Neural progenitor cell (in vitro differentiated cells): ENCODE measurements at places on chromosomes 3 and 15. TPM values are rescaled to one million over a fixed set of nuclear protein-coding genes. Genes with fewer than 3 reads are reported as not detected.

DNA sequence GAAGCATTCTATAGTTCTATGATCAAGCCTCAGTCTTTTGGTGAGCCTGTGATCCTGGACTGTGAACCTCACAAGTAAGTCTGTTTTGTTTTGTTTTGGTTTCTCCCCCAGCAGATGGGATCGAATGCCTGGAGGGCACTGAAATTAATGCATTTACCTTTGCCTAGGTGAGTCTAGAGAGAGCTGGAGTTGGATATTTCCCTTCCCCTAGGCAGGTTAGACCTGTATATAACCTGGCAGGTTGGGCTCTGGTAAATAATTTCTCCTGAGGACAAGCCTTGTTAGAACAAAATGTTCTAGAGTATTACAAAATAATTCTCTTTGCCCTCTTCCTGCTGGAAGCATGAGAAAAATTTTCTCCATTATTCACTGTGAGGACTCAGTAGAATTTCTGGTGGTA is 211.9 kb downstream of the TPRG1 start:
- no peak overlapping the region for H3K4me3 ChIP-seq
- no peak overlapping the region for H3K27ac ChIP-seq
- H3K4me1 ChIP-seq: no peaks in the 10 kb centered on the region

DNA sequence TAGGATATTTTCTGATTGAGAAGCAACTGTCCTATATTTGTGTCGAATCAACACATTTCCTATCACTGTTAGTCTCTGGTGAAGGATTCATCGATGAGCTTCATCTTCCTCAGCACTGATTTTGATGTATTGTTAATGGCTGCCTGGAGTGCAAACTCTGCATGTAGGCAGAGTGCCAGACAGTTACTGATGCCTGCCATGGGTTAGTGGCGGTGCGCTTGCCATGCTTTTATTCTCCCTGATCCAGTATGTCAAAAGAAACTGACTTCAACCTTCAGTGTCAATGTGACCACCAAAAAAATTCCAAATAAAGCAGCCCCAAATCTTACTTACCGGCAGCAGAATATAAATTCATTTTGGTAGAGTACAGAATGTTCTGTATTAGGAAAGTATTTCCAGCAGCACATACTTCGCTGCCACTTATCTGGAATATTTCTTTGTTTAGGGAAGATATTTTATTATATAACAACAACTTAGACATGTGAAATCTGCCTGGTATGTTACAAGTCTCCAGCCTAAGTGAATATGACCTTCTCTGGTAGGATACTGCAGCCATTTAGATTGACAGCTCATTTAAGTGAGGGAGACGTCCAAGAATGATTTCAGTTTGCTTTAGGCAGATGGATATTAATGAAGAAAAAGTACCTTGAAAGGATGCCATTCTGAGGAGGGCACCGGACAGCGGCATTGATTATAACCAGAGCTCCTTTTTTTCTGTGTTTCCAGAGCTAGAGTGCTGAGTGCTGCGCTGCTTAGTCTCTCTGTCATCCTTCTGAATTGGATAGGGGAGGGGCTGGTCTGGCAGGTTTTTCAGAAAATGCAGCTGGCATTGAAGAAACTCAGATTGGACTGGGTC is 59.9 kb downstream of the ARHGEF26 start:
- no peaks in the 10 kb centered on the region for H3K27me3 ChIP-seq
- peaks cover 26% of the 10 kb centered on the region for H3K4me1 ChIP-seq
- no peak overlapping the region for H3K27ac ChIP-seq
- H3K4me3 ChIP-seq: no peak overlapping the region

Gene SNRPN
- total RNA-seq: 442 and 448 TPM in 2 replicates

DNA sequence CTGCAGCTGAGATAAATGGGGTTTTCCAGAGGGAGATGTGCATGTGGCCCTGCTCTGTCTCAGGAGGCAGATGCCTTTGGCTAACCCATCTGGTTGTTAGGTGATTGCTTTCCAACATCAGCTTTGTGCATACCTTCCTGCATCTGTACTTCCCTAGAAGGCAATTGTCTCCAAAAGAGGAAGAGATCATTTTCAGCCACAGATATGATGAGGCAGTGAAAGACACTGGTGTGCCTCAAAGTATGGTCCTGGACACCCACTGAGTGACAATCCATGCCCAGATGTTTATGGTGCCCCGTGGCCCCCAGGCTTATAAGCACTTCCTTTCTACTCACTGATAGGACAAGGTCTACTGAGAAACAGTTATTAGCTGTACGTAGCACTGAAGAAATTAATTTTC is 117.5 kb upstream of the NR2F2 start:
- H3K4me3 ChIP-seq: no peak overlapping the region
- H3K27me3 ChIP-seq: no peaks in the 10 kb centered on the region
- H3K36me3 ChIP-seq: no peaks in the 10 kb centered on the region
- DNase-seq: no peak
- H3K4me1 ChIP-seq: no peaks in the 10 kb centered on the region
- no peak overlapping the region for H3K27ac ChIP-seq

- H3K4me3 ChIP-seq: no peak overlapping the region
- DNase-seq: no peak
- H3K27me3 ChIP-seq: no peaks in the 10 kb centered on the region
- no peaks in the 10 kb centered on the region for H3K36me3 ChIP-seq
- H3K27ac ChIP-seq: no peak overlapping the region
- peaks cover 13% of the 10 kb centered on the region for H3K4me1 ChIP-seq
Measured at GRCh38 chr3:16320711-16321110, 55.7 kb downstream of the OXNAD1 start.

Gene THSD4
- 2.0 and 2.4 TPM in 2 replicates for total RNA-seq

Gene MORC1
- total RNA-seq: not detected in 2 replicates

Gene ANKRD63
- total RNA-seq: not detected in 2 replicates

Gene TMEM42
- total RNA-seq: 10.1 and 17.7 TPM in 2 replicates

GRCh38 chr3:65177960-65178376 is 490.2 kb upstream of the ADAMTS9 start:
- no peak overlapping the region for H3K27ac ChIP-seq
- H3K36me3 ChIP-seq: no peaks in the 10 kb centered on the region
- no peak overlapping the region for H3K4me3 ChIP-seq
- no peak for DNase-seq
- H3K4me1 ChIP-seq: no peaks in the 10 kb centered on the region

Gene SETMAR
- total RNA-seq: 18.3 and 25.1 TPM in 2 replicates

Gene BFSP2
- not detected in 2 replicates for total RNA-seq

Gene CCNB2
- total RNA-seq: 296 and 374 TPM in 2 replicates

Gene LNP1
- 17.9 and 26.5 TPM in 2 replicates for total RNA-seq

Gene XCR1
- not detected in 2 replicates for total RNA-seq

DNA sequence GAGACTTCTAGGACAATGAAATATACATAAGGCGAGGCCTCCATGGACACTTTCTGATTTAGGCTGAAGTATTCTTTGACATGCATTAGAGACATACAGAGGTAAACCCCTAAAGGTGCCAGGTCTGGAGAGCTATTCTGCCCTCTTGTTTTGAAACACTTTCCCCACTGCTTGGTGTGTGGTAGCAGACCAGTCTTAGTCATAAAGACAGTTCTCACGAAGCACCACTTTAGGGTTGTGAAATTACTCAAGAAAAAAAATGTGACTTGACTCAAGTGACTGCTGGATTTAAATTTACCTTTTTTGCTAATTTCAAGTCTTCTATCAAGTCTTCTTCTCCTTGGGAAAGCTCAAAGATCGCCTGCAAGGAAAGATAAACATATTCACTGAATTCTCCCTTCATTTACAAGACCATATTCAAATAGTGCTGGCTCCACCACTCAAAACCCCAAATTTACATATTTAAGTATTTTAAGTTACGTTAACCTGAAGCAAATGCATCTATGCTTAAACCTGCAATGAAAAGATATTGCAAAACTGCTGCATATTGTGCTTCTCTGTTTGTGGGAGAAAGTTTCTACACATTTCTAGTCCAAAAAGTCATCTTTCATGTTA is 48.4 kb downstream of the ARHGEF3 start:
- H3K4me3 ChIP-seq: no peak overlapping the region
- H3K27me3 ChIP-seq: no peaks in the 10 kb centered on the region
- no peaks in the 10 kb centered on the region for H3K4me1 ChIP-seq
- no peak for DNase-seq
- no peaks in the 10 kb centered on the region for H3K36me3 ChIP-seq
- H3K27ac ChIP-seq: no peak overlapping the region

GRCh38 chr3:32816439-32817256 is 1.1 kb upstream of the TRIM71 start:
- H3K4me3 ChIP-seq: peak overlapping the region; percentile 98
- peak overlapping the region; percentile 100 for H3K27ac ChIP-seq
- no peaks in the 10 kb centered on the region for H3K36me3 ChIP-seq
